Heart right ventricle (tissue), 16 donors: ENCODE measurements at places on chromosomes 3 and 15. TPM values are rescaled to one million over a fixed set of nuclear protein-coding genes. Genes with fewer than 3 reads are reported as not detected.

- H3K27ac ChIP-seq, result no peak overlapping the region
- H3K4me3 ChIP-seq, result no peak overlapping the region
- no peaks in the 10 kb centered on the region for H3K36me3 ChIP-seq
- DNase-seq, result no peak
- peaks cover 13% of the 10 kb centered on the region for H3K4me1 ChIP-seq
Observed at GRCh38 chr3:10548992-10549391, 43.6 kb upstream of the ATP2B2 start.

GRCh38 chr3:113773381-113773780 lies 26.5 kb downstream of the ATP6V1A start:
- no peaks in the 10 kb centered on the region for H3K27me3 ChIP-seq
- no peaks in the 10 kb centered on the region for H3K4me1 ChIP-seq
- no peak for DNase-seq
- no peak overlapping the region for H3K4me3 ChIP-seq

DNA sequence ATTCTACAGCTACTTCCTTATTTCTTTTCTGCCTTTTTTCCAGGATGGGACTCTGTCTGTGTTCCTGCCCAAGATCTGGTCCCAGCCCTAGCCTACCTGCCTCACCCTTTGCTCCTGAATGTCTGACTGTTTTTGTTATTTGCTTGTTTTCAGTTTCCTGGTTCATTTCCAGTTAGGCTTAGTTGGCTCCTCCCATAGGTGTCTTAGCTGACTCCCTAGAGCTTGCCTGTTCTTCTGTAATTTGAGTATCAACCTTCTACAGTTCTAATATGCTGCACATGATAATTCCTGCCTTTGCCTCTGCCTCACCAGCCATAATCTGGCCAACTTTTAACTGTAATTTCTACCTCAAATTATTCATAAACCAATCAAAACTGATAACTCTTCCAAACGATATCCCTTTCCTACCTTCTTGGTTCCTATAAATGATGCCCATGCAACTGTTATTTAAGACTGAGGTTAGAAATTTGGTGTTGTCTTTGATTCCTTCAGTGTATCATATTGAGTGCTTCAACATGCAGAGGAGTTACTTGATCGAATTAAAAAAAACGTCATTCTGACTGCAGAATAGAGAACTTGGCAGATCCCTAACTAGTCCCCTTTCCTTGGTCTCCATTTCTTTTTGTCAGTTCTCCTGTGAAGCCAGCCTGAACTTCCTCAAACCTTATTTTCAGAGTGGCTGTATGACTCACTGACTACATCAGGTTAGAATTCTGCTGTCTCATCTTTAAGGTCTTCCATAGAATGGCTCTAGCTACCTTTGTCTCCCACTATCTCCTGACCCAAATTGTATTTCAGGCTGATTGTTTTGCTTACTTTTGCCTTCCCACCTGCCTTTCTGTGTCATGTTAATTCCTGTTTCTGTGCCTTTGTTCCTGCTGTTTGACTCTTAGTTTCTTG lies 8.4 kb downstream of the GOLM2 start:
- DNase-seq, result no peak
- no peak overlapping the region for H3K27ac ChIP-seq
- H3K27me3 ChIP-seq, result no peaks in the 10 kb centered on the region
- no peaks in the 10 kb centered on the region for H3K36me3 ChIP-seq
- H3K4me1 ChIP-seq, result no peaks in the 10 kb centered on the region

- DNase-seq, result peak; percentile 65
- H3K4me3 ChIP-seq, result peak overlapping the region; percentile 5
- no peaks in the 10 kb centered on the region for H3K36me3 ChIP-seq
- H3K27me3 ChIP-seq, result no peaks in the 10 kb centered on the region
- H3K27ac ChIP-seq, result peak overlapping the region; percentile 57
- peaks cover 9% of the 10 kb centered on the region for H3K4me1 ChIP-seq
Observed at GRCh38 chr3:169699536-169700050, 36.1 kb upstream of the MECOM start.

GRCh38 chr15:94670438-94671034 lies 439.2 kb downstream of the MCTP2 start:
- peaks cover 5% of the 10 kb centered on the region for H3K27me3 ChIP-seq
- H3K4me3 ChIP-seq, result no peak overlapping the region
- no peaks in the 10 kb centered on the region for H3K4me1 ChIP-seq
- H3K27ac ChIP-seq, result no peak overlapping the region

The TMEM43 gene
- 34.7 TPM for total RNA-seq
